ENCODE measurements at places on chromosomes 1 and 21.
A peak's percentile ranks its signal among the peaks of the same experiment; 100 is the strongest.

GRCh38 chr1:54743416-54744226 lies 20.7 kb downstream of the PARS2 start:
- no peak for DNase-seq

DNA sequence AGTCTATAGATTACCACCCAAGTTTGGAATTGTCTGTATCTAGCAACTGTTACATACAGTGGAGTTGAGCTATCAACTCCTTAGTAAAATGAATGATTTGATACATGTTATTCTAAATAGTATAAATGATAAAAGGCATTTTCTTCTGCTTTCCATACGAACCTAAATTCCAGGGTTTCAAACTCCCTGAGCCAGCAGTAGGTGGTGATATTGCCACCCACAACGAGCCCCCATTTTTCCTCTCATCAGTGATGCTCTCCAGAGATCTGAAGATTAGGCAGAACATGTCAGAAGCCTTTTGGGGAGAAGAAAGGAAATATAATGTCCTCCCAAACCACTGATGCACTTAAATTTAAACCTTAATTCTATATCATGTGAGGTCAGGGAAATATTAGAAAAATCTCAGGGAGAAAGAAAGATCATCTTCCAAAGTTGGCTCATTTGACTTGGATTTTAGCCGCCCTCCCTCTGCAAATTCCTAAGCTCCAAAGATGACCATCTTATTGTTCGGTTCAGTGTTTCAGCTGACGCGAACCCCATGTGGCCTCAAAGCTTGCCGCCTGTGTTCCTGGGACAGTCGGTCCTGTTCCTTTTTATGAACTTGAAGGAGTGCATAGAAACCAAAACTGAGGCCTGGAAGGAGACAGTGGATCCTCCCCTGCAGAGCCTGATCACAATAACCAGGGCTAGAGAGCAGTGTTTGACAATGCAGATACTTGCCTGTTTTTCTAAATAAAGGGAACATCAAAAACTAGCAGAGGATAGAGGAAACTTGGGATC lies 2.3 kb downstream of the EVA1C start:
- DNase-seq = no peak

DNA sequence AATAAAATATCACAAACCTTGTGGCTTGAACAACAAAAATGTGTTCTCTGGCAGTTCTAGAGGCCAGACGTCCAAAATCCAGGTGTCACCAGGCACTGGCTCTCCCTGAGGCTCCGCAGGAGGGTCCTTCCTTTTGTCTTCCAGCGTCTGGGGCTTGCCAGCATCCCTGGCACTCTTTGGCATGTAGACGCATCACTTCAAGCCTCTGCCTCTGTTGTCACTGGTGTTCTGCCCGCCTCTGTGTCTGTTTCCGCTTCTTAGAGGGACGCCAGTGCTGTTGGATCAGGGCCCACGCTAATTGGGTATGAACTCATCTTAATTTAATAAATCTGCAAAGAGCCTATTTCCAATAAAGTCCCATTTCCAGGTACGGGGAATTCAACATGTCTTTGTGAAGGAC lies 273.7 kb upstream of the C1orf174 start:
- no peak for DNase-seq

DNA sequence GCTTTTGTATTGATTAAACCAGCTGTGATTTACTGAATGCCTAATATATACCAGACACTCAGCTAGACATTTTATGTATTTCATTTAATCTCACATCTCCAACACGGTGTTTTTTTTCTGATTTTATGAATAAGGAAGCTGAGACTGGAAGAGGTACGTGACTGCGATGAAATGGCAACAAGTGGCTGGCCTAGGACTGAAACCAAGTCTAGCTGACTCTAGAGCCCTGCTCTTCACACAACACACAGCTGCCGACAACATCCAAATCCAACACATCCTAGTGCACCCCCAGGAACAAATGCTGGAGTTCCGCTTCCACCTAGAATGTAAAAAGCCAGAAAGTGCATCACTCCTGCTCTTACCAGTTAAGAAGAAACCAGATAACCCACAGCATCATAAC lies 10.7 kb upstream of the TOMM20 start:
- DNase-seq = no peak

GRCh38 chr1:151998611-151999362 lies 5.1 kb upstream of the S100A10 start:
- DNase-seq = no peak

DNA sequence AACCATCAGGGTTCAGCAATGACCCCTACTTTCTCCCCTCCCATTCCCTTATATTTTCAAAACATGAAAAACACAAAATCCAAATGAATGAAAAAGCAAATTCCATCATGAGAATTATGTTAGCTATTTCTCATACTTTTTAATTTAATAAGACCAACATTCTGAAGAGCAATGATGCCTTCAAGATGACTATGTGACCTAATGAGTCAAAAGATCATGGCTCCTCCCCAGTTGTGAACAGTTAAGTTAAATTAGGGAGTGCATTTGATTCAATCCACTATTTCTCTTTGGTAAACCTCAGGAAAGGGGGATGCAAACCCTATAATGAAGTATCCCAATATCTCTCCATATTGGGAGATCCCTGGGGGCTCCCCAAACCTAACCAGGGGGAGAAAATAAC lies 36.5 kb downstream of the PUM1 start:
- DNase-seq = no peak

GRCh38 chr1:101323535-101323934 lies 86.7 kb downstream of the S1PR1 start:
- DNase-seq = no peak

DNA sequence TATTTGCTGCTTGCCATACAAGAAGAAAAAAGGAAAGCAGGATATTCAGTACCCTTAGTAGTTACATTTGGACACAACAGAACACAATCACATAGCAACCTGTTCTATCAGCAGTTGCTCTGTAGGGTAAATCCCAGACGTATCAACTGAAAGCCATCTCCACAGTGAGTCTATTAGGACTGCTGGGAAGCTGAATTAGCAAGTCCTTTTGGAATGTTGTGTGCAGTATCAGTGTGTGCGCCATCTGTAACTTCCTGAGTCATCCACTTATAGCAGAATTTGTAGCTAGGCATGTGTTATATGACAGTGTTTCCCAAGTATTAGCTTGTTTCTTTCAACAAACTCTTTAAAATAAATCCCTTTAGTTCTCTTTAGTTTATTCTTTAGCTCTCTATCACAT lies 21.3 kb downstream of the CCDC30 start:
- DNase-seq = no peak

DNA sequence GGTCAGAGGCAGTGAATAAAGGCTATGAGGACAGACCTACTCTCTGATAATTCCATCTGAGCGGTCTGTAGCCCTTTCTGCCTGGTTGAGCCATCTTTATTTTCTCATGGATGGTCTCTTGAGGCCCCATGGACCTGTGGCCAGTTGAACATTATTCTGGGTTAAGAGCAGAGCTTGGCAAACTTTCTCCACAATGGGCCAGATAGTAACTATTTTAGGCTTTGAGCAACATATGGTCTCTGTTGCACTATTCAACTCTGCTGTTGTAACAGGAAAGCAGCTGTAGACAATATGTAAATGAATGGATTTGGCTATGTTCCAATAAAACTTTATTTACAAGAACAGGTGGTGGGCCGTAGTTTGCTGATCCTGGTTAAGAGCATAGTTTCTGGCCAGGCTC lies 62.7 kb downstream of the KAZN start:
- DNase-seq = no peak

GRCh38 chr1:84598846-84599741 lies 24.9 kb upstream of the CTBS start:
- no peak for DNase-seq

DNA sequence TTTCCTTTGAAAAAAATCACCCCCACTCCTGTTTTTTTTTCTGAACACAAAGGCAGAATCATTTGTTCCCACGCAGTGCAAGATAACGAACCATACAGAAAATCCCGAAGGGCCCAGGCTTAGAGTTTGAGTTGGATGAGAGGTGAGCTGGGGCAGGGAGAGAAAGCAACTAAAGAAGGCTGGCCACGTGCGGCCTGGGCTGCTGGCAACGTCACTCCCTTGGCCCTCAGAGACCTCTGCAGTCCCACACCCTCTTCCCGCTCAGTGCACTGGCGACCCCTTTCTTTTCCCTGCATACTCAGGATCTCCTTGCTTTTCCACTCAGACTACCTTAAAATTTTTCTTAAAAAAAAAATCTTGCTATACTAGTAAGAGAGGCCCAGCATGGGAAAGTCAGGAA lies 28.2 kb upstream of the CRNN start:
- DNase-seq = no peak

DNA sequence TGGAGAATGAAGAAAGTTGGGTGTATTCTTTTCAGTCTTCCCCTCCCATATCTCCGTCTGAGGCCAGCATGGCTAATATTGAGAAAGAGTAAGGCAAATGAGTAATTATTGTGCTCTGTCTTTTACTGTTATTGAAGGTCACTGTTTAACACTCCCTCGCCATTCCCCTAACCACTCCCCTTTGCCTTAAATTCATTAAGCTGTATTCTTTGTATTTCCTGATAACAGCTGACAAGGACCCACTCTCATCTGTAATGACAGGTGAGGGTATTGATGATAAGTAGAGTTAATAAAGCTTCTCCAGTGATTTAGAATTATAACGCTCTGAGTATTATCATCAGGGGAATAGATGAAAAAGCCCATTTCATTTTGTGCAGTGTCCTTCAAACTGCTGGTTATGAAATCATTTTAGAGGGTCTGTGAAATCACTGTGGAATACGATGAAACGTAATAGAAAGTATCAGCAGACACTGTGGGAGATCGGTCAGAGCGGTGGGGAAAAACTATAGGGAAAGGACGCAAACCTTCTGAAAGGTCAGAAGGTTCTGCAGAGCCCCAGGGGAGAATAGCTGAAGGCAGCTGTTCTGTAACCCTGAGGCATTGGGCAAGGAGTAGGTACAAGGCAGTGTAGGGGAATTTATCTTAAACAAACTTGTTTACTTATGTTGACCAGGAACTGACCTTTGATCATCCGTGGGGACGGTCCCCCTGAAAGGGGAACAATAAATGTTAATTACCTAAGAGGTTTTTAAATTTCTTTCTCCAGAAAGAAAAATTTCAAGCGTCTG lies 46.3 kb upstream of the CACYBP start:
- no peak for DNase-seq

- DNase-seq = no peak
These were observed 30.9 kb downstream of the C1orf116 start for GRCh38 chr1:207001492-207002245.

GRCh38 chr1:189751311-189751710 lies 726.4 kb downstream of the BRINP3 start:
- DNase-seq = no peak

DNA sequence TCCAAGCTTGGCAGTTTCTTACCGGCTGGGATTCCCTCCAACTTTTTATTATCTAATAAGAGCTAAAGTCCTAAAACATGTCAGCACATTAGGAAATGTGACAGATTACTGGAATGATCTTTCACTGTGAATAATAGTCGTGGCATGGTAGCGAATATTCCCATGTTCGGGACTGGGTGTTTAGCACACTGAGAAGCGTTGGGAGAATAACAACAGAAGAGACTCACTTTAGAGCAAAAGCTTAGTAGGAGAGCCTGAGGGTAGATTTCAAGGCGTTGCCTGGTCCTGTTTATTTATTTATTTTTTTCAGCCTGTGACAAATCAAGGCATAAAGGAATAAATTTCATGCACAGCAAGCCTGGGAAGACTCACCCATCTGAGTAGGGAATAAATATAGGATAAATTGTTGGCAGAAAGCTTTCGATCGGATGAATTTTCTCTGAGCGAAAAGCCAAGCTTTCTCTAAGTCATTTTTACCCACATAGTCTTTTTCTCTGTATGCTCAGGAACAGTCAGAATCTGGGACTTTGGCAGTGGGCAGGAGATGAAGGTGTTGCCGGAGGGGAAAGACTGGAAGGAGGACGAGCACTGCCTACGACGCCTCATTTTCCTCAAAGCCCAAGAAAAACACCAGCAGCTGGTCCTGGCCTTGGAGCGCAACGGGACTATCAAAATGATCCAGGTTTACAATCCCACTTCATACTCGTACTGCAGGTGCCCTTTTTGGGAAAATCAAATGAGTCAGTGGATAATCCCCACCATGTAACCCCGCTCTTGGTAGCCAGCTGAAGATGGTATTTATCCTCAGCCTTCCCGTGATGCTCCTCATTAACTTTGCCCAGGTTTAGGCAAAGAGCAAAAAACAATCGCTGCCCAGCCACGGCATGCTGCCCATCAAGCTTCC lies 97.2 kb downstream of the WDR64 start:
- no peak for DNase-seq

DNA sequence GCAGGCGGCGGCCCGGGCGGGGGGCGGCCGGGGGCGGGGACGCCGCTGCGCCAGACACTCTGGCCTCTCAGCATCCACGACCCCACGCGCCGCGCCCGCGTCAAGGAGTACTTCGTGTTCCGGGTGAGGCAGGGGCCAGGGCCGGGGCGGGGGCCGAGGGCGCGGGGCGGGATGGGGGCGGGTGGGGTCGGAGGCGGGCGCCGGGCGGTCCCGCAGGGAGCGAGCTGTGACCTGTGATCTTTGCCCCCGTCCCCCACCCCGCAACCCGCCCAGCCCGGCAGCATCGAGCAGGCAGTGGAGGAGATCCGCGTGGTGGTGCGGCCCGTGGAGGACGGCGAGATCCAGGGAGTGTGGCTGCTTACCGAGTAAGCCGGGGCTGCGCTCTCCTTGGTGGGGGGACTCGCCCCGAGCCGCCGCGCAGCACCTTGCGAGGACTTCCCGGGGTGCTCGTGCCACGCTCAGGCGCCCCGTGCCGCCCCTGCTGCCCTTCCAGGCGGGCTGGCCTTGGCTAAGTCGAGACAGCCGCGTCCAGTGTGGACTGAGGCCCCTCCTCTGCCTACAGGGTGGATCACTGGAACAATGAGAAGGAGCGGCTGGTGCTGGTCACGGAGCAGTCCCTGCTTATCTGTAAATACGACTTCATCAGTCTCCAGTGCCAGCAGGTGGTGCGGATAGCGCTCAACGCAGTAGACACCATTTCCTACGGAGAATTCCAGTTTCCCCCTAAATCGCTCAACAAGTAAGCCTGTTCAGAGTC lies 514 bp downstream of the TPRG1L start:
- DNase-seq = peak; percentile 33

- no peak for DNase-seq
These were observed 99.4 kb upstream of the EDEM3 start for GRCh38 chr1:184854036-184854435.
